Mucosa of gallbladder (tissue), 1 donor: ENCODE measurements at places on chromosomes 1 and 21. TPM values are rescaled to one million over a fixed set of nuclear protein-coding genes. Genes with fewer than 3 reads are reported as not detected.

- DNase-seq: no peak
These were observed 18.3 kb upstream of the PSMB2 start for GRCh38 chr1:35659589-35659988.

DNA sequence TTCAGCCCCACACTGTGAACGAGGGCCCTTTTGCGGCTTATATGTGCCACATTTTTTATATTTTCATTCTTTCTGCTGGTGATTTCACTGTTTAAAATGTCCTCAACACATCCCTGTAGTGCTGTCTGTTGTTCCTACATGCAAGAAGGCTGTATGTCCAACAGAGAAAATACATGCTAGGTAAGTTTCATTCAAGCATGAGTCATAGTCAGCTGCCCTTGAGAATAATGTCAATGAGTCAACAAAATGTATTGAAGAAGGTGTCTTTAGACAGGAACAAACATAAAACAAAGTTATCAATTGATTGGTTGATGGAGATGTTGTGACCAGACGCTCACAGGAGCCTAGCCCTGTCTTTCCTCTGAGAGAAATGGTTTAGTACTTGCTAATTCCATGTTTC is 553.4 kb downstream of the PLPP3 start:
- no peak for DNase-seq

DNA sequence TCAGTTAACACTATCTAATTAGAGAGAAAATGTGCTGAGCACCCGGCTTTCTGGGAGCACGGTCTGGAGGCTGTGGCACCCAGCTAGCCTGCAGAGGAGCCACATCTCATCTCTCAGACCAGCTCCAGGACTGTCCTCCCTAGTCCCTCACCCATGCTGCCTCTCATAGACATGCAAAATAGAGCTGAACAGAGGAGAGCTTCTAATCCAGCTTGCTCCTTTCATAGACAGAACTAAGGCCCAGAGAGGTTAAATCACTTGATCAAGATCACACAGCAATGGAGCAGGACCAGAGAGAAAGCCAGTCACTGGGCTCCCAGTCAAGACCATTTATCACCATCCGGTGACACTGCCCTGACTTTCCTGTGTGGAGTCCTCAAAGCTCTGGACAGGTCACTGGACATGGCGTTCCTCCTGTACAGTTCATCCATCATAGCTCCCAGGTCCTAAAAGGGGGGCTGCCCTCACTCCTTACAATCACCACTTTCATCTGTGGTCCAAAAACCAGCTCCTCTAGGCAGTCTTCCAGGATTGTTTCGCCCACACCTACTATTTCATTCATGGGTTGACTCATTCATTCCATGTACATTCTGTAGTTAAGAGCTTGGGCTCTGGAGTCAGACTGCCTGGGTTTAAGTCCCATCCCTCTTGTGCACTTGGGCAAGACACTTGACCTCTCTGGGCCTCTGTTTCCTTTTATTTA is 8.8 kb upstream of the CAMK2N1 start:
- no peak for DNase-seq

Gene RXFP4
- not detected for total RNA-seq

Gene MSH4
- 0.32 TPM for total RNA-seq

- DNase-seq: no peak
These were observed 52.5 kb downstream of the HSPG2 start for GRCh38 chr1:21884456-21885235.

DNA sequence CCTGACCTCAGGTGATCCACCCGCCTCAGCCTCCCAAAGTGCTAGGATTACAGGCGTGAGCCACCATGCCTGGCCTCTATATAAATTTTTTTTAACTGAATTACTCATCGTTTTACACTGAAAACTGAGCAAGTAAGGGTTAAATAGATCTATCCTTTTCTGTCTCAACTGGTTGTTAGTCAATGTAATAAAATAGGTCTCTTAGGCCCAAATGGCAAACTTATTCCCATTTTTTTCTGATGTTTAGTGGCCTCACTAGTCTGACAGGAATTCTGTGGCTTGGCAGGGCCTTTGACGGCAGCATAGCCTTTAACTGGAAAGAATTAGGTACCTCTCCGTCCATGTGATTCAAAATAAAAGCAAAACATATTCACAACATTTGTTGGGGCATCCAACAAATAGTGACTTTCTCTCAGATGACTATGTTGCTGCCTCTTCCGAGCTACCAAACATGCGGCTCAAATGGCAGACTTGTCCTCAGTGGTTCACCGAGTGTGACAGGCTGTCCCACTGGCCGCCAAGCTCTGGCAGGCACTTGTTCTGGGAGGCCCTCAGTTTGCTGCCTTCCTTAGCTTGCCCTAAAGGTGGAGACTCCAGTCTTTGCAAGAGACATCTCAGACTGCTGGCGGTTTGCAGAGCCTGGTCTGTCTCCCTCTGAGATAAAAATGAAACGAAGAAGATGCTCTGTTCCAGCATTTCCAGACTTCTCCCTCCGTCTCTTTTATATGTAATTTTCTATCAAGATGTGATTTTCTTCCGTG is 17.4 kb downstream of the ATP1A4 start:
- DNase-seq: no peak

Gene TRAF3IP3
- total RNA-seq: 8.9 TPM

DNA sequence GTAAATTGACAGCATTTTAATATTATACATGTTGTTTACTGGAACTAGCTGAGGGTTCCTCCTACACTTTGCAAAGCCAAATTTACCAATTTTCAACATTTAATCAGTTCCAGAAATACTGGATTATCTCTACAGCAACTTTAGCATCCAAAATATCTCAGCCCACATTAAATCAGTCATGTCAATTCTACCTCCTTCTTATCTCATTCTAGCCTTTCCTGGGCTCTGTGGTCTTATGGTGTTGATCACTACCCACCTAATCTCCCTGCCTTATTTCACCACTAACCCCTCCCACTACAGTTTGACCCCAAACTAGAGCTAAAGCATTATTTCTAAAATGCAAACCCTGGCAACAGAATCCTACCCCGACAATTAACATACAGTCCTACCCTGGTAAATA is 3.3 kb downstream of the OMA1 start:
- DNase-seq: no peak

Gene IQCC
- total RNA-seq: 3.5 TPM

DNA sequence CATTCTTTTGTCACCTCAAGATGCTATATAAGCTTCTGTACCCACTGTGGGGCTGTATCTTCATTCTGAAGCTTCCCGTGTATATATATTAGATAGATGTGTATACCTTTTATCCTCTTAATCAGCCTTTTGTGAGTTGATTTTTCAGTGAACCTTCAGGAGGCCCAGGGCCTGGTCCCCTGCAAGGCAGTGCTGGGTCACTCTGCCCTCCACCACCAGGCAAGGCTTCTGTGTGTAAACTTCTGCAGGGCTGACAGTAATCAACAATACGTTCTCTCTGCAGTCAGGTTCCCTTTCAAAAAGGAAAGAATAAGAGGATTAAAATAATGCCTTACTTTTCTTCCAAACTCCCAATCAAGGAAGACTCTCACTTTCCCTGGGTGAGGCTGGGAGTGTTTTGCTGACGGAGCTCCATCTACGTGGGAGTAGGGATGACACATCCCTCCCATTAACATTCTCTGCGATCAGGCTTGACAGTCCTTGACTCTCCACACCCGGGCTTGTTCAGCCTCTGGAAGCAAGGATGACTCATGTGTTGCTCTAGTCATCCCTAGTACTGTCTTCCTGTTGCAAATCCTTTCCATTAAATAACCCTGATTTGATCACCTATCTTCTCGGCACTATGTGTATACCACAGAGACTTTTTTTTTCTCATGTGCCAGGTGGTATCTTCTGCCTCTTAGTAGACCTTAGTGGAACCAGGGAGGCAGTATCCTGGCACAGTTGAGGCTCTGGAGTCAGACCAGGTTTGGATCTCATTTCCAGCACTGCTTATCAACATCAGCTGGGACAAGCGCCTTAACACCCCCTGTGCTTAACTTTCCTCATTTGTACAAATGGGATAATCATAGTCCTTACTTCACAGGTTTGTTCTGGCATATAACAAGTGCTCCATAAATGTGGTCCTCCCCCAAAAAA is 70.3 kb upstream of the KCNK1 start:
- DNase-seq: peak; percentile 56

DNA sequence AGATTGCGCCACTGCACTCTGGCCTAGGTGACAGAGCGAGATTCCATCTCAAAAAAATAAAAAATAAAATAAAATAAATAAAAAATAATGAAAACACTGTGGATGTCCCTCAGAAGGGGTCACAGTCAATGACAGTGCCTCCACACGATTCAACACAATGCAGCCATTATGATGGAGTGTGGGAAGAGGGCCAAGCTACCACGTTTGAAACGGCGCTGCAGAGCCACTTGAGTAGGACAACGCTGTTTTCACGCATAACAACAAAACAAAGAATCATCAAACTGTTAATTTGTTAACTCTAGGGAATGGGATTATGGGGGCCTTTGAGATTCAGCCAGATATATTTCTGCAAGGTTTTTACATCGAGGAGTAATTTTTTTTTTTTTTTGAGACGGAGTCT is 36.5 kb downstream of the NKAIN1 start:
- DNase-seq: no peak

- DNase-seq: peak; percentile 98
These were observed 38.8 kb upstream of the SRSF10 start for GRCh38 chr1:24018611-24019580.

DNA sequence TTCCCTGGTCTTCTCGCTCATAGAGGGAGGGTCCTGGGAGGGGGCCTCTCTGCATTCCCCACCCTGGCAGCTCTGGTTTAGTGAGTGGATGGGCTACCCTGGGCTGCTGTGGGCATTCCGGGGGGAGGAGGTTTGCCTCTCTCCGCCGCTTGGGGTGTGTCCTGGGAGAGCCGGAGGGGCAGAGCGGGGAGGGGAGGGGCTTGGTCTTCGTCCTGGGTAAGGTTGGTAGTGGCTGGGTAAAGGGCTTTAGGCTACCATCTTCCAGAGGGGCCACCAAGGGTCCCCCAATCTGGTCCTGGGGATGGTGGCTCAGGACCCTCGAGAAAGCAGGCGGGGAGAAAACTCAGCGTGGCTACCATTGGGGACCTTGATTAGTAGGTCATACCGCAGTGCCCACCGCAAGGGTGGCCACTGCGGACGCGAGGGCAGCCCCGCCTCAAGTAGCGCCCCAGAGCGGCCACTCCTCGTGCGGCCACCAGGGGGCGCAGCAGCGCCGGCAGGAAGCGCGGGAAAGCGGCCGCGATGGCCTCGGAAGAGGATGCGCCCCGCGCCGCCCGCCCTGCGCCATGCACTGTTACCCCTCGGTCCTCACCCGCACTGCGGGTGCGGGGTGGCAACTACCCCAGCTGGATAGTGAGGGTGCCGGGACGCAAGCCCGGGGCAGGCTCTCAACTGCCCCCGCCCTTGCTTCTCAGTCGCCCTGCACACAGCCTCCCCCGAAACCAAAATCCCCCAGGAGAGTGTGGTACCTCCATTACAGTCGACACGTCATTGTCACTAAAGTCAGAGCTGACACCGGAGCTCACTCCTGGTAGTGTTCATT is 44.1 kb upstream of the SLC25A33 start:
- DNase-seq: peak; percentile 29

DNA sequence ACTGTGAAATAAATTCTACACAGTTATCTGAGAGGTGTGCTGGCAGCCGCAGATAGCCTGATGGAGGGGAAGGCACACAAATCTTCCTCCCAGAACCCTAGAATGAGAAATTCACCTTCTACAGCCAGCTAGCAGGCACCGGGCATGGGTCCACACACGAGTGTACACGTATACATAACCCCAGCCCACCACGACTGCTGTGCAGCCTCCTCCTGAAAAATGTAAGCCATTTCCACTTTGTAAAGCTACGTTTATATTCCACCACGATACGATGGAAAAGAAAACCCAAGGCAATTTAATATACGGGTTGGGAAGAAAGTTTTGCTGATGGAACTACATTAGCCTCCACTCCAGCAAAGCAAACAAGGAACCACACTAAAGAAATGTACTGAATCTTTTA is 1.8 kb downstream of the BTG3 start:
- no peak for DNase-seq

Gene GPR25
- total RNA-seq: 0.66 TPM

DNA sequence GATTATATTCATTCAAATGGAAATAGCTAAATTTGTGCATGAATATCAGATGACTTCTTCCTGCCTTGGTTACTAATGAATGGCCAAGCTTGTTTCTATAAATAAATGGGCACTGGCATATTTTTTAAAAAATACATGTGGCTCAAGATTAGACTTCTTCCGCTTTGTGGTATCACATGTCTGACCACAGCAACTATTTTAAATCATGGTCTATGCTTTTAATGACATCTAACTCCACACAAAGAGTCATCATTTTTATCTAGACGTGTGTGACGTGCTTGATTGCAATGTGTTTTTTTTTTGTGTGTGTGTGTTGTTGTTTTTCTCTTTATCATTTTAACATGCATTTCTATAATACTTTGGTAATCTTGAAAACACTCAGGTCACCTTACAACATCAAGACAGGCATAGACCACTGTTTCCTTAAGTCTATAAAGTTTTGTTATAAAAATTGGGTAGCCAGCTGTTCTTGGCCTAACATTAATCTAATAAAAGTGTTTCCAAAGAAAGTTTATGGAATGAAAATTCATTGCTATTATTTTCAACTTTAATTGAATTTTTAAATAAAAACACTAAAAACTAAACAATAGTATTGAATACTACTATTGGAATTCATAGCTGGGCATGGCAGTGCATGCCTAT is 29.5 kb downstream of the RGS1 start:
- no peak for DNase-seq

Gene PTPRU
- 17.7 TPM for total RNA-seq

DNA sequence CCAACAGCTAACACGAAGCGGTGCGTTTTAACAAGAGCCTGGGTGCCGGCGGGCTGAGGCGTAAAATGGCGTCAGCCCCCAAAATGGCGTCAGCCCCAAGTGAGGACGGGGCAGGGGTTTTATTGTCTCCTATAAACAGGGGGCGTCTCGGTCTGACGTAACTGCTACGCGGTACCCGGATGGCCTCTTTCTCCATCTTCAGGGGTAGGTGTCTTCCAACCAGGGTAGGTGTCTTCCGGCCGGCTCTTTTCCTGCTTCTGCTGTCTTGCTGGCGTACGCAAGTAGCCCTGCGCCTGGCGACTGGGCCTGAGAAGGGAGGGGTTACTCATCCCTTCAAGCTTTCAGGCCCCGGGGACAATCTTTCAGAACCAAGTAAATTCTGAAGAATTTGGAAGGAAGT is 45.3 kb downstream of the LGR6 start:
- no peak for DNase-seq

Gene PRELP
- total RNA-seq: 72.1 TPM

DNA sequence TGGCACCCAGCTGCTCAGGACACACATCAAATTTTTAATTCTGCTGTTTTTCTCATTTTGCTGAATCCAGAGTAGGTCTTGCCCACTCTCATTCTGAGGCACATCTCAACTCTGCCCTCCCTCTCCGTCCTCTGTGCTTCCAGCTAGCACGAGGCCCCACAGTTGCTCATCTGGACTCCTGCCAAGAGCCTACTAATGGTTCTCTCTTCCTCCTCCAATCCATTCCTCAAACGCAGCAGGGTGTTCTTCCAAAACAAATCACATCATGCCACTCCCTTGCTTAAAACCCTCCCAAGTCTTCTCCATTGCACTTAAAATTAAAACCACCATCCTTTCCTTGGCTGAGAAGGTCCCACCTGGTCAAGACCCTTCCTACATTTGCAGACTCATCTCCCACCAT is 49.8 kb upstream of the SCAF4 start:
- DNase-seq: peak; percentile 26
